ENCODE measurements at places on chromosomes 3 and 15.

DNA sequence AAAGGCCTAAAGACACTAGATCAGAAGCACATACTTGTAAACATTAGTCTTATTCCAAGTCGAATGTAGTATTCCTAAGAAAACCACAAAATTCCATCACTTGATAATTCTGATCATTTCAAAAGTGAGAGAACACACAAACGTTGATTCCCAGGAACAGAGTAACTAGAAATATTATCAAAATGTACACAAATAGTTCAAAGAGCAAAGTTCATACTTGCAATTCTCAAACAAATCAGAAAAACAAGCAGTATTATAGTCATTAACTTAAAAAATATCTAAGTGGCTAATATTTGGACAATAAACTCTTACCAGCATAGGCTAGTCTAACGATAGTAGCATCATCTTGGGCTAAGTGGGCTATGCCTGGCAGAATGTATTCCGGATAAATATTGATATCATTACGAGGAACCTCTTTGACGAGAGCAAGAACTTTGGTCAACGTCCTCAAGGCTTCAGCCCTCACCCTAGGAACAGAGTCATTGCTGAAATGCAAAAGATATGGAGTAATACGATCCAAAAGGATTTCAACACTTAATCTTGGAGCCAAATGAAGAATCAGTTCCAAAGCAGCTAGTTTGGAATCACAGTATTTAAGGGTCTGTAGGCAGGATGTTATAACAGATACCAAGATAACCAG lies 13.3 kb downstream of the PIK3R4 start:
- DNase-seq, result no peak

GRCh38 chr3:104787306-104787705 lies 579.4 kb upstream of the ALCAM start:
- no peak for DNase-seq

DNA sequence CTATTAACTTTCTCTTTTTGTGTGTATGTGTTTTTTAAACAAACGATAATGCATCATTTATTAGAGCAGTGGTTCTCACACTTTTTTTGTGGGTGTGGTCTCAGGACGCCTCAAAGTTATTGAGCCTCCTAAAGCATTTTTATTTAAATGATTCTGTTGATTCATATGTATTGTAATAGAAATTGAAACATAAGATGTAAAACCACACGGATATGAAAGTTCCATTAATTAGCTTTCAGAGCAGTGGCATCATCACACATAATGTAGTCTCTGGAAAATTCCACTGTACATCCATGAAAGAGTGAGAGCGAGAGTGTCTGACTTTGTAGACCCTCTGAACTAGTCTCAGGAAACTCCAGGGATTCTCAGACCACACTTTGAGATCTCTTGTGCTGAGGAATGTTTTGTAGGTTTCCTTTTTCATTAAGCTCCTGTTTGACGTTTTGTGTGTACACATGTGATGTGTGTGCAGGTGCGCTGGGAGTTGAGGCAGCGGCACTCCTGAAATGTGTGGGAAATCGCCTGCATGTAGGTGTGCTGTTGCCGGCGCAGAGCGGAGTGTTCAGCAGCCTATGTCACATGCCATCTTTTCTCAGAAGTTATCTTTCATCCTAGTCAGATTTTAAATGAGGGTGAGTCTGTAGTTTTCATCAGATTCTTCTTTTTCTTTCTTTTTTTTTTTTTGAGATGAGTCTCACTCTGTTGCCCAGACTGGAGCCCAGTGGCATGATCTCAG lies 5.3 kb upstream of the TRAK1 start:
- DNase-seq, result no peak

- DNase-seq, result no peak
Measured at GRCh38 chr3:61802772-61803171, 241.4 kb downstream of the PTPRG start.

- no peak for DNase-seq
Measured at GRCh38 chr15:67370206-67370954, 115.8 kb downstream of the IQCH start.

GRCh38 chr15:52256930-52257733 lies 38.5 kb downstream of the MYO5C start:
- peak; percentile 34 for DNase-seq

GRCh38 chr3:185207931-185208746 lies 45.7 kb downstream of the EHHADH start:
- no peak for DNase-seq
